Left lung (tissue), 14 donors: ENCODE measurements at places on chromosomes 12 and 14.

GRCh38 chr12:49208676-49209075, 19.8 kb upstream of the TUBA1A start:
- DNase-seq, result no peak

- DNase-seq, result no peak
These were observed 95.4 kb upstream of the SFSWAP start for GRCh38 chr12:131615326-131616042.

DNA sequence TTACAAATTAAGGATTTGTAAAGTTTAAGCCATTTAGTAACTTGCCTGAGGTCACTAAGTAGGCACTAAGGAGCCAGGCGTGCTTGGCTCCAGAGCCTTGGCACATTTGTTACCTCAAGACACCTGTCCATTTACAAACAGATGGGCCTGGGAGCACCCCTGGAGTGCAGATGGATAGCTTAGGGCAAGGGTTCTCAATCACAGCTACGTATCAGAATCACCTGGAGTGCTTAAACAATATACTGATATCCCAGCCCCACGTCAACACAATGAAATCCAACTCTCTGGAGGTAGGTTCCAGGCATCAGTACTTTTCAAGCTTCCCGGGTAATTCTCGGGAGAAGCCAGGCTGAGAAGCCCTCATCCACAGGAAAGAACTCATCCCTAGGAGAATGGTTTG, 45.4 kb downstream of the SLC8A3 start:
- DNase-seq, result no peak

DNA sequence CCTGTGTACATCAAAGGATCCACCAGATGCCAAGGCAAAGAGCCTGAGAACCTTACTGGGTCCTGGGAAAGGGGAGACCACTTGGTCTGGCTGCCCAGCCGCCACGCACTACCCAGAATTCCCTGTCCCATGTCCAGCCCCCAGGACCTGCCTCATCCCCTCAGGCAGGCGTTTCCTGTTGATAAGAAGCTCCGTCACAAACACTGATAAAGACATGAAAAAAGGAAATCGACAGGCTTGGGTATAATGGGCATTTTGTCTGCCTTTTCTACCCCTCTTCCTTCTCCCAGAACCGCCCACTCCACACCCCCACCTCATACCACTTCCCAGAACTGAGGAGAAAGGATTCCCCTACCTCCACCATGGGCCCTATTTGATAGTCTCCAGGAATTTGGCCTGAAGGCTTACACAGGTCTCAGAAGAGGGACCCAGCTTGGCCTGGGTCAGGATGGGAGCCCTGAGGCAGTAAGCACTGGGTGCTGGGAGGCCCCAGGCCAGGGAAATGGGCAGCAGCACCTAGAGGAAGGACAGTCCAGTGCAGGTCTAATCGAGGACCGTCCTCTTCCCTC, 18.8 kb downstream of the ACVRL1 start:
- no peak for DNase-seq

DNA sequence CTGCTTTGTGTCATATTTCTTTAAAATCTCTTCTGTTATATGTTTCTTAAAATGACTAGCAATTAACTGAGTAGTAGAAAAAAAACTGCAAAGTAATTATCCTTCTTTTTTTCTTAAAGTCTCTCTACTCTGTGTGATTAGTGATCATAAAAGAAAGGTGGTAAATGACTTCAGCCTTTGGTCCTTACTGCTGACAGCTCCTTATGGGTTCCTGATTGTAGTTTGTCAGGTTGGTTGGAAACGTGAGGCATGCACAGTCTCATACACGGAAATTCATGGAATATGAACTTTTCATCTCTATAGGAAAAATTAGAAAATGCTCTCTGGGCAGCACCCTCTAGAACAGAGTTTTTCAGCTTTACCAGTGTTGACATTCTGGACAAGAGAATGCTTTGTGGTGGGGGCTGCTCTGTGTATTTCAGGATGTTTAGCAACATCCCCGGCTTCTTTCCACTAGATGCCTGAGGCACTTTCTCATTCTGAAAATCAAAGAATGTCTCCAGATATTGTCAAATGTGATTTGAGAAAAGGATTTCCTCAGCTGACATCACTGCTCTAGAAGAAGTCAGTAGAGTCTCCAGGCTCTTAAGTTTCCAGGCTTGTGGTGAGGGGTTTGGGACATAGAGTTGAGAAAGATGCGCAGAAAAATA, 121.0 kb downstream of the PIK3C2G start:
- DNase-seq, result no peak

DNA sequence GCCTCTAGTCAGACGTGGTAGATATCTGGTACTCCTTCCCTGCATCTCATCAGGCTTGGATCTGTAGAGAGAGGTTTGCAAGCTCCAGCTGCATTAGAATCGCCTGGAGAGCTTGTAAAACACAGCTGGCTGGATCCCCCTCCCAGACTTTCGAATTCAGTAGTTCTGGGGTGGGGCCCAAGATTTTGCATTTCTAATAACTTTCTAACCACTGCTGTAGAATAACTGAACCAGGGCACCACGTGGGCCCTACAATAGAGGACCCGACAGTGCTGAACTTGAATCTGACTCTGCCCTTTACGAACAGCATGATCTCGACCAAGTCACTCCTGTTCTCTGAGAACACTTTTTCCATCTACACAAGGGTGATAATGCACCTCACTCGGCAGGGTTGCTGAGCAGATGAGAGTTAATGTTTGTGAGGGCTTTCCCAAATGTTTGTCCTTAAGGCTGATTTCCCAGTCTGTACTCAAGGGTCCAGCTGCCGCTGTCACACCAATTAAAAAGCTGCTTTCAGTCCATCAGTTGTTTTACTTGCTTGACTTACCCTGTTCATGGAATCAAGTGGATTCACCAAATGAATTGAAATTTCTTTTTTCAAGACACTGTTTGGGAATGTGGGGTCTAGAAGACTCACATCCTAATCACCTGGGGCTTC, 86.6 kb upstream of the SLC24A4 start:
- DNase-seq, result no peak

GRCh38 chr12:49626169-49626835, 2.9 kb downstream of the PRPF40B start:
- no peak for DNase-seq
